ENCODE measurements at places on chromosomes 1 and 21.

GRCh38 chr1:201259476-201260235, 23.6 kb upstream of the PKP1 start:
- DNase-seq, result no peak

DNA sequence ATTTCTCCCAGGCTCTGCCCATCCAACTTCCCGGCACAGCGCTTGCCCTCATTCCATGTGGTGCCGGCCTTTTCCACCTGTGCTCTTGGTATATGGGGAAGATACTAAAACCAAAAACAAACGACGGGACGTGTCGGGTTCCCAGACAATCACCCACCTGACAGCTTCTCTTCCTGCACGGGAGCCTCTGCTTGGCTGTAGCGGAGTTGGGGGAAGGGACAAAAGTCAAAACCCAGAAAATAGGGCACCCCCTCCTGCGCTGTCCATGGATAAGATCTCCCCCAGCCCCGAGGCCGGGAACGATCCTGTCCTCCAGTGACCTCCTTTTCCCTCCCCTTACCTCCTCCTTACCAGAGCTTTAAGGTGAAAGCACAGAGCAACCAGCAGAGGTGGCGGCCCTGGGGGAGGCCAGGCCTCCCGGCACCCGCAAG, 640 bp downstream of the JTB start:
- DNase-seq, result no peak

- no peak for DNase-seq
Observed at GRCh38 chr1:166900987-166901386, 24.9 kb upstream of the TADA1 start.

GRCh38 chr1:227779685-227780084, 35.8 kb upstream of the PRSS38 start:
- no peak for DNase-seq

DNA sequence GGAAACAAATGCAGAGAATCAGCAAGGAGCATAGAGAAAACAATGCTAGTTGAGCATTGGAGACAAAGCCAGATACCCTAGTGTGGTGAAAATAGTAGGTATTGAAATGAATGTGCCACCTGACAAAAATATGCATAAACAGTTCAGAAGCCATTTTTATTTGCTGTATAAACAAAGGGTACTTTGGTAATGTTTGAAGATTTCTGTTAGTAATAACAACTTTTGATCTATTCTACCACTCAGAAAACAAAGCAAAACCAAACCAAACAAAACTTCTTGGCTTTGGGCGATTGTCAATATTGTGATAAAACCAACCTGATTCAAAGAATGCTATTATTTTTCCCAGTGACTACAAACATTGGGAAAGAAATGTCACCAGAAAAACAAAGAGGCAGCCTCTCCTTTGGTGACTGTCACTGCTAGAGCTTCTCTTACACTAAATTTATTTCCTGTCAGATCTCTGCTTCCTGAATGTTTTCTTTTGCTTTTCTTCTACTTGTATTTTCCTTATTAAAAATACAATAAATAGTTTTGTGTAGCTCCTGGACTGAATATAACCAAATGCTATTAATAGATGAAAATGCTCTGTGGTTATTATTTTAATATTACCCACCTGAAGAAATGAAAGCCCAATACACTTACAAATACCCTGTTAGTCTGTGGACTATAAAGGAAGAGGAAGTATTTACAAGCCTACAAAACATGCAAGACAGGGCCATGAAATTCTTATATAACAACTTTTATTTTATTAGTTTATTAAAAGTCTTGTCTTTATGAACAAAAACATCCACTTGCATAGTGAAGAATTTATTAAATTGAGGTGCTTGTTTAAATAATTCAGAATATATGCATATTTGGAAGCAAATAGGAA, 5.7 kb downstream of the ATP6V1G3 start:
- no peak for DNase-seq

DNA sequence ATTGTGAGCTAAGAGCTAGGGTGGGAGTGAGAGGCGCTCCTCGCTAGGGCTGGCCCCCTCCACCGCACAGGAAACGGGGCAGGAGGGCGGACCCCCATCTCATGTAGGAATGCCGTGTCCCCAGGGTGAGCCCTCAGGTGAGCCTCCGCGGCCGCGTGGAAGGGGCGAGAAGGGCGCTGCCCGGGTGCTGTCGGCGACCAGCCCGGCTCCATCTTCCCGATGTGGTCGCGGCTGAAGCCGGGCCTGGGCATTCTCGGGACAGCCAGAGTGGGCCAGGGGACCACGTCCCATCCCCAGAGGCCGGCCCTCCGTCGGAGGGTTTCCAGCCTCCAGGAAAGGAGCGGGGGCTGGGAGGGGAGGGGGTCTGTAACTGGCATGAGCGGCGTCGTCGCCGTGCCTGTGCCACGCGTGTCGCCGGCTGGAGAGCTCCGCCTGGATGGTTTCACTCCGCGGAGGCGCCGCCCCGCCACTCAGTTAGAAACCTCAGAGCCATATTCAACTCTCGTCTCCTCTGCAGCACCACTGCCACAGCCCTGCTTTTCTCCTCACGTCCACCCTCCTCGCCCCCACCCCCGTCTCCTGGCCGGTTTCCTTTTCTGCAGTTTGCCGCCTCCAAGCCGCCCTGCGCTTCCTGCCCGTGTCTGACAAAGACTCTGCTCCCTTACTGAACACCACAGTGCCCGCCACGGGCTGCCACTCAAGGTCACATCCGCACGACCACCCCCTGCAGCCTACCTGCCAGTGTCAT, at the start of gene TMEM269:
TMEM269 (plus strand) TSS at position 46 of the 748 bp plus-strand sequence. CDS start 4,903 bp downstream, outside the sequence.
- no peak for DNase-seq

GRCh38 chr1:240806200-240806745, 194.3 kb upstream of the GREM2 start:
- DNase-seq, result no peak

DNA sequence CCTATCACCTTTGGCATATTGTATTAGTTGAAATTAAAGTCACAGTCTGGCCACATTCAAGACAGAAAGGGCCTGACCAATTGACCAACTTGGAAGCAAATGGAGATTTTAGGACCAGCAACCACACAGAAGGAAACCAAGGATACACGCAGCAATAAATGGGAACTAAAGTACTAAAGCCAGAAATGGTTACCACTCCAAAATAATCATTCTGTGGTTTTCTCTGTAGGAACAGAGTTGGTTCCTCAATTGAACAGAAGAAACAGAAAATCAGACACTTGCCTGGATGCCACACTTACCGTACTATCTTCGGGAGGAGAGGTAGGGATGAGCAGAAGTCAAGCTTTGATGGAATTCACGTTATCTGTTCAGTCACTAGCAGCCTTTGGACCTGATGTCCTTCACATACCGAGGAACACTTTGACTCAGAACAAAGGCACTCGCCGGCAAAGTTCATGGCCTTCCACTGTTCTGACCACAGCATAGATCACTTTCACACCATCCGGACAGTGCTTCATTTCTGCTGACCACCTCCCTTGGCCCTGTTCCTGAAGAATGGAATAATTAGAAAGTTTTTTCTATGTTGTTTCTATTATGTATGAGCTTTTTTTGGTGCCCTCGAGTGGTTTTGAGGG, 96.9 kb downstream of the LPAR3 start:
- no peak for DNase-seq

DNA sequence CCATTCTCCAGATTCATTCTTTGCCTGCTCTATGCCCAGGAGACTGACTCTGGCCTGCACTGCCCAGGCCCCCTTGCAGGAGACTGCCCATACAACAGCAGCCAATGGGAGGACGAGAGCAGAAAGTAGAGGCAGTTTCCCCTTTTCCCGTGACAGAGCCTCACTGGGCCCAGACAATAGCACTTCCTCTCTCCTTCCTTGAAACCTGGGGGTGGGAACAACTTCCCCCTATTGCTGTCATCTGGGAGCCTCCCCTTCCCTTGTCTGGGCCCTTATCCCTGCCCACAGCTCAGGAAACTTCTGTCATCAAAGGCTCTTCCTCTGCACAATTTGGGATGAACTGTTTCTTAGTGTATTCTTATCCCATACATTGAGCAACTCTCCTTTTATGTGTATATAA, 60.8 kb upstream of the KCNJ15 start:
- no peak for DNase-seq

GRCh38 chr1:54324251-54325140, 81.7 kb downstream of the SSBP3 start:
- DNase-seq, result no peak

- DNase-seq, result no peak
Observed at GRCh38 chr1:155051342-155051776, 243 bp downstream of the ADAM15 start.

GRCh38 chr1:57336793-57337192, 87.1 kb downstream of the DAB1 start:
- DNase-seq, result no peak

DNA sequence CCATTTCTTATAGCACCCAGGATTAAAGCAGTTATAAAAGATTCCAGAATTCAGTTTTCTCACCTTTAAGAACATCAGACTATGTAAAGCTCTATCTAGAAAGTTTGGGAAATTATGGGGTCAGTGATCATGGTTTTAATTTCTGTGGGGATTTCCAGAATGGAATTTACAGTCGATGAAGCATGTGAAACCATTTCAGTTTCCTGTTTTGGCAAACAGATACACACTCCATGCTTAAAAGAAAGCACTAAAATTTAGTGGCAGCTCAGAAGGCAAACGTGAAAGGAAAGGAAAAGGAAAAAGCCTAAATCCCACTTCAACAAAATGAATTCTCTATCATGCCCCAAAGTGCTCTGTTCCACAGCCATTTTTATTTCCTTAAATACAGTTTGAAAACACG, 60.4 kb downstream of the FYB2 start:
- DNase-seq, result no peak

DNA sequence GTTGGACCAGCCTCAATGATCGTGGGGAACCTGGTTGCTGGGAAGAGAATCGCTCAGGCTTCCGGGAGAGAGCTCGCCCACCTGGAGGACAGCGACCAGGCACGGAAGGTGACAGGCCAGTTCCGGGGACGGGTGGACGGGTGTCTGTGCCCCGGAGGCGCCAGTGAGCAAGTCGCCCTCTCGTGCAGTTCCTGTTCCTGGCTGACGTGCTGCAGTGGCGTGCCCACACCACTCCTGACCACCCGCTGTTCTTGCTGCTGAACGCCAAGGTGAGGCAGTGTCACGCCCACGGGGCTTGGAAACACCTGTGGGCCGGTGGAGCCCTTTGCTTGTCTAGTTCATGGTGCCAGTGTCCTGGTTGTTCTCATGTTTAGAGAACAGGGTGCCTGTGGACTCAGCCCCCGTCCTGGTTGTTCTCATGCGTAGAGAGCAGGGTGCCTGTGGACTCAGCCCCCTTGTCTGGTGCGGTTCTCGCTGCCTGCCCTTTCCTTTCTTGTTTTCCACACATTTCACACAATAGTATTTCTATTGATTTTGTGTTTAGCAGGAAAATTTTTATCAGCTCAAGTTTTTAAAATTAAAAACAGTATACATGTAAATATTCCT, 53.1 kb downstream of the S100B start:
- DNase-seq, result no peak

Data from progenitor cell of endocrine pancreas (in vitro differentiated cells).